ENCODE measurements at places on chromosomes 11 and 22.

GRCh38 chr22:38631724-38632123 is 24.5 kb downstream of the FAM227A start:
- no peak for DNase-seq

GRCh38 chr11:46858920-46859546 is 13.0 kb upstream of the CKAP5 start:
- DNase-seq, result no peak

- no peak for DNase-seq
Measured at GRCh38 chr11:82994604-82995230, 77.0 kb downstream of the RAB30 start.

GRCh38 chr11:64990222-64990923 is 6.4 kb downstream of the BATF2 start:
- DNase-seq, result peak; percentile 83

- peak; percentile 76 for DNase-seq
Measured at GRCh38 chr11:47376107-47376524, 2.2 kb downstream of the SPI1 start.

DNA sequence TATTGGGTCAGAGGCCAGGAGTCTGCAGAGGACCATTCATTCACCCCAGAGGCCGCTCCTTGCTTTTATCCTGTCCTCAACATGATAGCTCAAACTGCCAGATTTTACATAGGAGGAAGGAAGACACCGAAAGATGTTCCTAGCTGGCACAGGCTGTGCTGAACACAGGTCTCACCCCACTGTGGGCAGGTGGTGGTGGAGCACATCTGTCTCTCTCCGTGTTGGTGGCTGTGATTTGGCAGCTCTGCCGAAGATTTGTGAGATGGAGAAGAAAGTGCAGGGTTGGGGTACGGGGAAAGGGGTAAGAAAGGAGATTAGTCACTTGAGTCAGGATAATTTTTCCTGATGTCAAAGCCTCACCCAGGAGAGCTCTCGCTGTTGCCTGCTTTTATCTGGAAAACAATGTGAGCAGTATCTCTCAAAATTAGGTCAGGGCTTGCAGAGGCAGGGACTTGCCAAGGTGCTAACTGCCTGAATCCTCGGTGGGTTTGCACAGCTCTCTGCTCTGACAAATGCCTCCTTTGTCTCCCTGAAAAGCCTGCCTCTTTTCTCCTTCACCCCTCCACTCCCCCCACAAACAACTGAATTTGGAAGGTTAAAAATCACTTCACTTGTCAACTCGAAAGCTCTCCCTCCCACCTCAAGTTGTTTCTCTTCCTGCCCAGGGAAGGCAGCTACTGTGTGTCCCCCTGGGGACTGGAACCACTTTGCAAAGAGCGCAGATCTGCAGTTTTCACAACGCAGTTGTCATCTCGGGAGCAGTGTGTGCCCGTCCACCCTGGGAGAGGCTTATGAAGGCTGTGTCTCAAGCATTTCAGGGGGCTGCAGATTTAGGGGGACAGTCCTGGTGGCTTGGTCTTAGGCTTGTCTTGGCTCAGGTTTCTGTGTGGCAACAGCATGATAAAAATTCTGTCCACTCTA is 299.7 kb downstream of the ST3GAL4 start:
- no peak for DNase-seq

- no peak for DNase-seq
Measured at GRCh38 chr22:32743046-32743445, 58.5 kb upstream of the TIMP3 start.

- no peak for DNase-seq
Measured at GRCh38 chr11:111454561-111455192, 57.5 kb downstream of the BTG4 start.

GRCh38 chr22:19147195-19147780 is 2.8 kb downstream of the GSC2 start:
- peak; percentile 47 for DNase-seq

- DNase-seq, result no peak
Measured at GRCh38 chr11:16678466-16679116, 59.9 kb upstream of the C11orf58 start.

DNA sequence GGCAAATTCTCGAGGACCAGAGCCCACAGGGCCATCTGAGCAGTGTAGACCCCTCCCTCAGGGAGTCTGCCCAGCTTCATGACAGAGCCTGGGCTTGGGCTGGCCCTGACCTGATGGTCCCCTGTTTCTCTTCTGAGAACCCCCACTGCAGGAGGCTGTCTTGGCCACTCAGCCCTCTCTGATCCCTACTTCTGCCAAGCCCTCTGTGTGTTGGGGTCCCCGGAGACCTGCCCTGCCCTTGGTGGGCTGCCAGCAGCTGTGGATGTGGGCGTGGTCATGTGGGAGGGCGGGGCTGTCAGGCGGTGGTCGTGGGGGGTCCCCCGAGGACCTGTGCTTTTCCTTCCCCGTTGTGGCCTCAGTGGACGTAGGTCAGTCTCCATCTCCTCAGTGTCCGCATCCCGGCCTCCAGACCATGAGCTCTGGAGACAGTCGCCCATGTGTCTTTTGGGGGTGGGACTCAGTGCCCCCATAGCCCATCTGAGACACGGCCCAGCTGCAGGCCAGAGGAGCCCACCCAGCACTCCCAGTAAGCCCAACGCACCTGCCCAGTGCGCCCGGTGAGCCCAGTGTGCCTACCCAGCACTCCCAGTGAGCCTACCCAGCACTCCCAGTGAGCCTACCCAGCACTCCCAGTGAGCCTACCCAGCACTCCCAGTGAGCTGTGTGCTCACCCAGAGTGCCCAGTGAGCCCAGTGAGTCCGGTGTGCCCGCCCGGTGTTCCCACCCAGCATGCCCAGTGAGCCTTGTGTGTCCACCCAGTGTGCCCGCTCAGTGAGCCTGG is 409.2 kb downstream of the TBC1D22A start:
- peak; percentile 75 for DNase-seq

DNA sequence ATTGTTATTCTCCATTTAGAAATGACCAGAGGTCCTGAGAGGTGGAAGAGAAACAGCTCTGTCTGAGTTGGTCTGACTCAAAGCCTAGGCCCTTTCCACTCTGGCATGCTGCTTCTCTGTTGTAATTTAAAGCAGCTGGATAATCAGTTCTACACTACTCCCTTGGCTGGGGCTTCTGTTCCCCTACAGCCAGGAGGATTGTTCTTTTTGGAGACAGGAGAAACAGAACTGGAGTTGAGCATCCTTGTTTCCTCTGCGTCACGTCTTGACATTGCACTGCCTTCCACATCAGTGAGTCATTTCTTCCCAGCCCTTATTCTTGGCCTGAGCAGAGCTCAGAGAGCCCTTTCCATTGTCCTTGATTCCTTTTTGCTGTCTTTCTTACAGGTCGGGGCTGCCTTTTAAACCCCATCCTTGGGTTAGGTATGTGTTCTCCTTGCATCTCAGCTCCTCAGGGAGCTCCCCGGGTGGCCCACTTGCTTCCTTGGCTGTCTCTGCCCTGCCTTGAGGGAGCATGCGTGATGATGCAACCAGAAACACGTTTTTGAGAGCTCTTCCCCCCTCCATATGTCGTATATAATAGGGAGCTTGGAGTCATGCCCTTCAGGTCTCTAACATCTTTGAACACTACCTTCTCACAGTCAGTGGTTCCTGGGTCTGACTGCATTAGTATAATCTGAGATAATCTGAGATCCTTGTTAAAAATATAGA is 35.7 kb downstream of the CYB5R2 start:
- no peak for DNase-seq

- DNase-seq, result no peak
Measured at GRCh38 chr11:32297611-32298011, 137.7 kb downstream of the WT1 start.

- no peak for DNase-seq
Measured at GRCh38 chr11:9692691-9693090, 28.8 kb downstream of the SWAP70 start.

GRCh38 chr11:64608636-64609035 is 17.6 kb downstream of the SLC22A12 start:
- DNase-seq, result no peak

DNA sequence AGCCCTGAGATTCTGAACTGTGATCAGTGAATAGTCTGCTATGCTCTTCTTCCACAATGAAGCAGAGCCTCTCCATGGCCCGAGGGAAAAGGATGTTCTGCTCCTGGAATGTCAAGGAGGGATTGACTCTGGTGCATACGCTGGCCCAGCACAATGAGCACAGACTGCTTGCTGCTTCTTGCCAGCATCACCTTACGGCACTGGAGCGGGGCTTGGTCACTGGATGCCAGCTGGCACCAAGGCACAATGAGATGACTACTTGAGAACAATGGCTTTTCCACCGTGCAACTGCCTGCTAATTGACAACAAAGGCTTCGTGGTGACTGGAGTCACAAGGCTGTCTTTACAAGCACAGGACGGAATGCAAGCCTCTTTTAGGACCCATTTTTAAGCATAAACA is 139.2 kb downstream of the DSCAML1 start:
- no peak for DNase-seq

DNA sequence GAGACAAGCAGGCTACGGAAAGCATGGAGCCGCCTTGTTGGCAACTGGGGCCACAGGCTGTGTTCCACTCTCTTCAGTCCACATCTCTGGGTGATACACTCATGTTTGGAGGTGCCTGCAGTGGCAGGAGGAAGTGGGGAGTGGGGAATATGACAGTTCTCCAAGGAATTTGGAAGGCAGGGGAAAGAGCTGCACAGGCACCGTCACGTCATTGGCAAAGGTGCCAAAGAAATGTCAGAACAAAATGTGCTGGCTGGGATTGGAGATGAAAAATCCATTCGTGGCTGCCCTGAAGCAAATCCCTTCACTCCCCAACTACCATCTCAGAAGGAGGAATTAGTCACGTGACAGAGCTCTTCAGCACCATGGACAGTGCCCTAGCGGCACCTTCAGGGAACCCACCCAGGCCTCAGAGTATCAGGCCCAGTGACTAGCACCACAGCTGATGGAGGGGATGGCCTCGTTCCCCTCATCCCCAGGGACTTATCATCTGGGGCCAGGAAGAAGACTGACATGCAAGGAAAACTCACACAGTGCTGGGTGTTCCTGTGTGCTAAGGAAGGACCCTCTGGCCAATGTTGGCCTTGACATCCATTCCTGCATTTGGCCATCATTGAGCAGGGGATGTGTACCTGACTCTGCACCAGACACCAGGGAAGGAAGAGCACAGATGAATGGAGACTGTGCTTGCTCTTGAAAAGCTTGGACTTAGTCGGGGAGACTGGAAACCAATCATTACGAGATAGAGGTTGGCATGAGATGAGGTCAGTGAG is 48.5 kb upstream of the PRDM11 start:
- no peak for DNase-seq

DNA sequence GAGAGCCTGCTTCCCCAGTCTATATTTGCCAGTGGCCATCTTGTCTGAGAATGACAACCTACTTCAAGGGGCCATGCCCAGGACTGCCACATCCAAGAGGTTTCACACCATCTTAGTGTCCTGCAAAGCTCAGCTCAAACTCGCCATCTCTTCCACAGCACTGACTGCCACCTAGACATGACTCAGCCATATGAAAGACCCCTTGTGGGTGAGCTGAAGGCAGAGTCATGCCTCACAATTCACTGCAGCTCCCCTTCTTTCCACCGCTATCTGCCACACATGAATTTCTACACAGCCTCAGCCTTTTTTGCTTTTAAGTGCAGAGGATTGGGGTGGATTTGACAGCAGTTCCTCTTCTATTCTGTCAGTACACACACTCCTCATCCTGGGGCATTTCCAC is 127.5 kb downstream of the GALNT18 start:
- no peak for DNase-seq

DNA sequence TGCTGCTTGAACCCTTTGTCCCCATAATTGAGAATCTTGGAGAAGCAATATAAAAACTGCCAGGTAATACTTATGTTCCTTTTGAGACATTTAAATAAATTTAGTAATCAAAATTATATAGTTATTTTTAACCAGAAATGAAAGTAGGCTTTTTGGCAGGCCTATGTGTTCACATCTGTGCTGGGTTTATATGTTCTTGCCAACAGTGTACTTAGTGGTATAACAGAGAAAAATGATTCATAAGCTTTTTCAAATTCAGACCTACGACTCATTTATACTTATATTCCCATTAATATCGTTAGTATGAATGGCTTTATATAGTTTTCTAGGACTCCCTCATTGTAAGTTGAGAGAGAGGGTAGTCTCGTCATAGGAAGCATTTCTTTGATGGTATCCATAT is 79.0 kb downstream of the DDX10 start:
- DNase-seq, result no peak

- DNase-seq, result no peak
Measured at GRCh38 chr11:132992838-132993631, 539.3 kb downstream of the OPCML start.

GRCh38 chr22:26671317-26672059 is 14.1 kb downstream of the MIAT start:
- peak; percentile 93 for DNase-seq

DNA sequence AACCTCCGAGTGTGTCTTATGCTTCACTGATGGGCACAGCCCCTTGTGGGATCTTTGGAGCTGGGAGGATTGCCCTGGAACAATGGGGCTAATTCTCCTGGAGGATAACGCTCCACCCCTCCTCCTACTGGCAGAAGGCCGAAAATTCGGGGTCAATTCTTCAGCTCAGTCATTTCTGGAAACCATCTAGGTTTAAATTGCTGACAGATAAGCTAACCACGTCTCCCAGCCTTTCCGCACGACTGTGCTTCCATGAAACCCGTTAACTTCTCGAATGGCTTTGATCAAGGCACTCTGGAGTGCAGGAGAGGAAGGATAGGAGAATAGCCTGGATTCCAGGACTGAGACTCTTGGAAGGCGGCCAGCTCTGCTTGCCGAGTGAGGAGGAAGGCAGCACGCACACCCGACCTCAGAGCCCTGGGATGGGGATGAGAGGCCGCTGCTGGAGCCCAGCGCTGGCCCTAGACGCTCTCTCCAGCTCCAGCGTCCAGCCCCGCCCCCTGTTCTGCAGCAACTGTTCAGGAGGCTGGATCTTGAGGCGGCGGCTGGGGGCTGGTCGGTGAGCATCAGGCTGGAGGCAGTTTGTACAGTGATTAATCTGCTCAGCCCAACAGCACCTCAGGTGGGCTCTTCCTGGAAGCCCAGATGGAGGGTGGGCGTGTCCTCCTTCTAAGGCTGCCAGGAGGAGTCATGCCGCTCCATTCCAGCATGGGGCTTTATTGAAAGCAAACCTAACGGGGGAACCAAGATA is 176.7 kb upstream of the NCAM1 start:
- no peak for DNase-seq

- no peak for DNase-seq
Measured at GRCh38 chr11:3796002-3796311, 1.4 kb downstream of the NUP98 start.

DNA sequence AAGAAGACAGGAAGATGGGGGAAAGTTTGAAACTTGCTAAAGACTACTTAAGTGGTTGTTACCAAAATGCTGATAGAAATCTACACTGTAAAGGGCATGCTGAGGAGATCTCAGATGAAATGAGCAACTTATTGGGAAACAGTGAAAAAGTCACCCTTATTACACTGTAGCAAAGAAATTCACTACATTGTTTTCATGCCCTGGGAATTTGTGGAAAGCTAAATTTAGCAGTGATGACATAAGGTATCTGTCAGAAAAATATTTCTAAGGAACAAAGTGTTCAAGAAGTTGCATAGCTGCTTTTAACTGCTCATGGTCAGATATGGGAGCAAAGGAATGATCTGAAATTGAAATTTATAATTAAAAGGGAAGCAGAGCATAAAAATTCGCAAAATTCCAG is 702.4 kb upstream of the LRRC4C start:
- DNase-seq, result no peak

GRCh38 chr11:118918128-118918685 is 7.5 kb downstream of the BCL9L start:
- peak; percentile 80 for DNase-seq

GRCh38 chr11:101445761-101446160 is 138.0 kb downstream of the TRPC6 start:
- DNase-seq, result no peak

- no peak for DNase-seq
Measured at GRCh38 chr22:23210428-23211170, 30.3 kb downstream of the BCR start.
